ENCODE measurements at places on chromosomes 6 and 20. TPM values are rescaled to one million over a fixed set of nuclear protein-coding genes. Genes with fewer than 3 reads are reported as not detected.

- DNase-seq = no peak
- peaks cover 8% of the 10 kb centered on the region for H3K27me3 ChIP-seq
- no peaks in the 10 kb centered on the region for H3K4me1 ChIP-seq
- no peak overlapping the region for H3K4me3 ChIP-seq
- H3K27ac ChIP-seq = no peak overlapping the region
- H3K36me3 ChIP-seq = no peaks in the 10 kb centered on the region
Measured at GRCh38 chr6:52612336-52613054, 35.6 kb upstream of the TRAM2 start.

DNA sequence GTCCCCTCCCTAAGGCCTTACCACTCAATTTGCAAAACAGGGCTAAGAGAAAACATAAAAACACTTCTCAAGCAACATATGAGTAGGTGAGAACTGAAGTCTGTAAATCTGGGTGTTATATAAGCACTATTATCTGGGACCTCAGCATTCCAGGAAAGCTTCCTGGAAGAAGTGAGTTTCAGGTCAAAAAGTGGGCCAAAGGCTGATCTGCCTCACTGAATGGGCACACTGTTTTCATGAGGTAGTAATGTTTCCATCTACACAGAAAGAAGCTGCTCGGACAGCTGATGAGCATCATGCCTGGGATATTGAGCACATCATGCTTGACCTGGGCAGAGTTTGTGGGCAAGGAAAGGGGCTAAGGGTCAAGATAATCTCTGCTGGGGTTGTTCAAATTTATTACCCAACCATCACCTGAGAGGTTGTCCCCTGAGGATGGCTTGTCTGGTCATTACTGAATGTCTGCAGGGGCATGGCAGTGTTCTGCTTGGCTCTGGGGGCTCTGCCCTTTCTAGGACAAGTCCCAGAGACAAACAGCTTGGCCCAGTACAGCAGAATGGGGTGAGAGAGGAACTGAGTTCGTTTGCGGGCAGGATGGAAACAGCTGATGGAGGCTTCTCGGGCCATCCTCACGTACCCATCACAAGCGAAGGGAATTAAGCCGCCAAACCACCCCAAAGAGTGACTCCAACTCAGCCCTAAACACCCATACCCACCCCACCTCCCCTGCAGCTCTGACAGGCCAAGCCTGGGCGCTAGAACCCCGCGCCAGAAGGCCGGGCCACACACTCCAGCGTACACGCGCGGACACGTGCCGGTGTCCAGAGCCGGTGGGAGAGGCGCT, 1.2 kb upstream of the SYNJ2 start:
- peak; percentile 47 for DNase-seq
- peaks cover 3% of the 10 kb centered on the region for H3K36me3 ChIP-seq
- peak overlapping the region; percentile 70 for H3K27ac ChIP-seq
- H3K4me1 ChIP-seq = peaks cover 42% of the 10 kb centered on the region

The RPS6KA2 gene
- total RNA-seq = 9.3 TPM

DNA sequence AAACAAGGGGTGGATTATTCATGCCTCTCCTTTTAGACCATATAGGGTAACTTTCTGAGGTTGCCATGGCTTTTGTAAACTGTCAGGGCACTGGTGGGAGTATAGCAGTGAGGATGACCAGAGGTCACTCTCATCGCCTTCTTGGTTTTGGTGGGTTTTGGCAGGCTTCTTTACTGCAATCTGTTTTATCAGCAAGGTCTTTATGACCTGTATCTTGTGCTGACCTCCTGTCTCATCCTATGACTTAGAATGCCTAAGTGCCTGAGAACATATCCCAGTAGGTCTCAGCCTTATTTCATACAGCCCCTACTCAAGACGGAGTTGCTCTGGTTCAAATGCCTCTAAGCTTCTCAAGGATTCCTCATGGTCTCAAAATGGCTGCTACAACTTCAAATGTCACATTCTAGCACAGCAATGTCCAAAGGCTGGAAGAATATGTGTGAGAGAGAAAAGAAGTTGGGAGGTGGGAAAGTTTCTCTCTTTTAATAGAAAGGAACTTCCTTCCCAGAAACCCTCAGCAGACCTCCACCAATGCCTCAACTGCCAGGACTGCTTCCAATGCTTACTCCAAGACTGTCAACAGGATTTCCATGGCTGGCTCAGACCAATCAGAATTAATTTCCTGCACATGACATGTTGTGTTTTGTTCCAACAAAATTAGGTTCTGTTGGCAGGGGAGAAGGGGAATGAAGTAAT, 46.6 kb upstream of the SLC9A8 start:
- H3K27ac ChIP-seq = no peak overlapping the region
- H3K36me3 ChIP-seq = no peaks in the 10 kb centered on the region
- peaks cover 55% of the 10 kb centered on the region for H3K27me3 ChIP-seq
- H3K4me1 ChIP-seq = peaks cover 16% of the 10 kb centered on the region
- DNase-seq = no peak

DNA sequence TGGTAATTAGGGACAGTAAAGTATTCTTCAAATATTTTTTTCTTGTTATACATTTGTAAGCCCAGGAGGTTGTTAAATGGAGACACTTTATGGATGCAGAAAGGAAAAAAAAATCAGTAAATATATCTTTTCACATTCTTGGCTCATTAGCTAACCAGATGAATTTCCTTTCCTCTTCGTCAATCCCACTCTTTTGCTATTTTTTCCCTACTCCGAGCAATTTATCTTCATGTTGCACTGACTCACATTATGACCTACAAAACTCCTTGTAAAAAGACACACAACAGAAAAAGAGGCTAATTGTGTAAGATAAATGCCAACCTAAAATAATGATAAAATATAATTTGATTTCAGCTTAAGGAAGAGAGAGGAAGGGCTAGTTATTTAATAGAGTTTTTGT, 472.9 kb upstream of the ZNF337 start:
- no peak overlapping the region for H3K4me3 ChIP-seq
- H3K27me3 ChIP-seq = peaks cover 3% of the 10 kb centered on the region
- DNase-seq = no peak
- H3K36me3 ChIP-seq = no peaks in the 10 kb centered on the region
- H3K4me1 ChIP-seq = no peaks in the 10 kb centered on the region

The WFDC10B gene
- total RNA-seq = not detected

The TNNC2 gene
- not detected for total RNA-seq

GRCh38 chr20:595330-596308, 14.5 kb downstream of the TCF15 start:
- no peak for DNase-seq
- H3K36me3 ChIP-seq = no peaks in the 10 kb centered on the region
- H3K4me3 ChIP-seq = no peak overlapping the region
- no peak overlapping the region for H3K27ac ChIP-seq

DNA sequence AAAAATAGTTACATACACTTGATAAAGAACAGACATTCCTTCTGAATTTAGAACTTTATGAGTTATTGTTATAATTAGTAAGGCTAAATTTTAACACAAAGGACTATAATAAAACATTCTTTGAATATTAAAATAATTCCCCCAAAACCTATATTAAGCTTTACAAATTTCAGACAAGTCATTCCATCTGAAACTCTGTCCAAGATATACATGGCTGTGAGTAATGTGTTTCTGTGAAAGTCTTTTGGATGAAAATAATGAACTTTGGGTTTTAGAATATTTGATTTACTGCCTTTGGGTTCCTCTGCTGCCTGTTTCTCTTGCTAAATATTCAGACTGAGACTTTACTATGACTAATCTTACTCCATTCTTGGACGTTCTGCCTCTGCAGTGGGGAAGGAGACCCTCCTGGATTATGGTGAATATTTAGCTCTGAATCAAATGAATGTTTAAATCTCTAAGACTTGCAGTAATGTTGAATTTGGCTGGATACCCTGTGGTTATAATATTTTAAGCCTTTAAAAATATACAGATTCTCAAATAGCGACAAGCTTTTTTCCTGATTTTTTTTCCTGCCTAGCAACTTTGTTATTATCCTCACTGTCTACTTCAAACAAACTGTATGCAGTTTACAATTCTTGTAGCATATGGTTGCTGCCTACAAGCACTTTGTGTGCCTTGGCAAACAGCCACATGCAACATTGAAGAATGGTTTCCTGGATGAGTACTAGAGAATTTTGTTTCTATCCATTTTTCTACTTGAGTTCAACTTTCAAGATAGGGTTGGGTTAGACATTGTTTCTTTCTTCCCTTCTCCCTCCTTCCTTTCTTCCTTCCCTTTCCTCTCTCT, 51.4 kb downstream of the TXLNB start:
- no peaks in the 10 kb centered on the region for H3K36me3 ChIP-seq
- no peak overlapping the region for H3K4me3 ChIP-seq
- no peaks in the 10 kb centered on the region for H3K27me3 ChIP-seq
- no peak overlapping the region for H3K27ac ChIP-seq
- DNase-seq = no peak
- H3K4me1 ChIP-seq = peaks cover 5% of the 10 kb centered on the region

DNA sequence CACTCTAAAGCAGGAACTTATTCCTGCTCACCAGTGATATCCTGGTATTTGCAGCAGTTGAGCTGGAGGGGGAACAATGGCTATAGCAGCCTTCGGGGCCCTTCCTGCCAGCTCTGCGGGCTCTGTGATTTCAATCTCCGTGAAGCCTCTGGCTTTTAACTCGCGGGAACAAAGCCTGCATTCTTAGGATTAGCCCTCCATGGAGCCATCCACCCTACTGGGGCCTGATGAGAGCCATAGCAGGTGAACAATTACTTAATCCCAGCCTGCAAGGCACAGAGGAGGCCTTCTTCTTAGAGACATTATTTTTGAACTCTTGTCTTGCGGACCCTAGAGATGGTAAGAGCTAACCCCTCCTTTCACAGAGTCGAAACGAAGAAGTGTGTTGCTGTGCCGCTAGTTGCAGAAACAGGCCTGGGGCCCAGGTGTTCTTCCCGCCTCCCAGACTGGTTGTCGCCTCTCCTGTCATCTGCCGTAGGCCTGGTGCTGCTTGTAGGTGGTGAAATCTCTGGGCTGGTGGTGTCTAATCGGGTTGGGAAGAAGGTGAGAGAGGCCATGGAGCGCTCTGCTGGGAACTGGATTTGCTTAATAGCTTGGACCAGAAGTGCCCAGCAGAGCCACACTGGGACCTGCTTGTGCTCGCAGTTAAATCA, 9.7 kb downstream of the GHRH start:
- no peak overlapping the region for H3K4me3 ChIP-seq
- no peak for DNase-seq
- H3K27me3 ChIP-seq = peaks cover 2% of the 10 kb centered on the region
- peaks cover 2% of the 10 kb centered on the region for H3K36me3 ChIP-seq
- no peak overlapping the region for H3K27ac ChIP-seq
- no peaks in the 10 kb centered on the region for H3K4me1 ChIP-seq

DNA sequence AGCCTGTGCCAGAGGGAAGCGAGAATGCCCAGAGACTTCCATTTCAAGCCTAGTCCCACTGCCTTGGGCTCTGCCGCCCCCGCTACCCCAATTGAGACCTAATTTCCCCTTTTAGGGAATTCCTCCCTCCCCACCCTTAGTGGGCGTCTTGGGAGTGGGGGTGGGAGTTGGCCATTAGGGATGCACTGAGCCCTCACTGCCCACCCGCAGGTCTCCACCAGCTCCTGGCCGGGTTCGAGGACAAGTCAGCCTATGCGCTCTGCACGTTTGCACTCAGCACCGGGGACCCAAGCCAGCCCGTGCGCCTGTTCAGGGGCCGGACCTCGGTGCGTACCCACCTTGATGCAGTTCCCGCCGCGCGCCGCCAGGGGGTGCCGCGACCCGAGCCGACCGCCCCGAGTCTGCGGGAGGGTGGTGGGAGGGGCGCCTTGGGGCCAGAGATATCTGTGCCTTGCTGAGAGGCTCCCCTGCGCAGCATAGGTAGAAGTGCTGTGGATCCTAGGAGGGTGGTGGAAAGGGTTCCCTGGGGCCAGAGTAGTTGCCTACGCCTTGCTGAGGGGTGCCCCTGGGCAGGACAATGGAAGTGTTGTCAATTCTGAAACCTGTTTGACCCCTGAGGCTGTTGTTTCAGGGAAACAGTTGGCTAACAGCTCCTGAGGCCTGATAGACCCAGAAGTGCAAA, 9.2 kb downstream of the ITPA start:
- DNase-seq = peak; percentile 86
- H3K4me3 ChIP-seq = no peak overlapping the region
- H3K36me3 ChIP-seq = peaks cover 33% of the 10 kb centered on the region
- H3K27ac ChIP-seq = no peak overlapping the region
- H3K4me1 ChIP-seq = peaks cover 14% of the 10 kb centered on the region

DNA sequence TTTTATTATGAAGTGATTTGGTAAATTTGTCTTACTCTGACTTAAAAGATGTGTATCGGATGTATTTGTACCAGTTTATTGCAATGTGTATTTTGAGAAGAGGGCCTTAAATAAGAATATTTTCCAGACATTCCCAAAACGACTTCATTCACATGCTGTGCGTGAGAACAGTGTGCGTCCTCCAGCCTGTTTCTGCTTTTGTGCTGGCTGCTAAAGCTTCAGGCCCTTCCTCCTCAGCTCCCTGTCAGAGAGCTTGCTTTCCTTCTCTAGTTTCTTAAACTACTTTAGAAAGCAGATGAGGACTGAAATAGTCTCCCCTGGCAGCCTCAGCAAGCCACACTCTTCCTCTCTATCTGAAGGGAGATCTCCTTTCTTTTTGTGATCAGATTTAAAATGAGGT, 157.8 kb downstream of the SAMD5 start:
- H3K4me3 ChIP-seq = no peak overlapping the region
- no peak overlapping the region for H3K27ac ChIP-seq
- peaks cover 1% of the 10 kb centered on the region for H3K27me3 ChIP-seq
- H3K4me1 ChIP-seq = no peaks in the 10 kb centered on the region

DNA sequence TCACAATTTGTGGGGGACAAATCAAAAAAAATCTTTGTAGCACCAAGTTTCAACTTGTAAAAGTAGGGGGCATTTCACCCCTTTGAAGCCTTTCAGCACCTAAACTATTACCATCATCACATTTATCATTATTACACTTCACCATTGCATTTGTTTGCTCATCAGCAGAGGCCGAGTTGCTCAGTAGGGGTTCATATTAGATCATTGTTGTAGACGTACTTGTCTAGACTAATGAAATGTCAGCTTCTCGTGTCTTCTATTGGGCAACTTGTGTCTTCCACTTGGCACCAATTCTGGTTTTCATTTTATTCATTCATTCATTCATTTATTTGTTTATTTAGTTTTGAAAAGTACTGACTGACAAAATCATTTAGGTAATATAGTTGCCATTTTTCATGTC, 338.3 kb upstream of the KCNQ5 start:
- no peaks in the 10 kb centered on the region for H3K27me3 ChIP-seq
- DNase-seq = no peak
- no peak overlapping the region for H3K27ac ChIP-seq

GRCh38 chr6:157550114-157550989, 169.4 kb downstream of the ZDHHC14 start:
- H3K27ac ChIP-seq = peak overlapping the region; percentile 52
- DNase-seq = peak; percentile 63
- H3K36me3 ChIP-seq = peaks cover 2% of the 10 kb centered on the region
- H3K27me3 ChIP-seq = peaks cover 2% of the 10 kb centered on the region
- peaks cover 22% of the 10 kb centered on the region for H3K4me1 ChIP-seq

- no peaks in the 10 kb centered on the region for H3K36me3 ChIP-seq
- H3K27me3 ChIP-seq = peaks cover 8% of the 10 kb centered on the region
- peaks cover 15% of the 10 kb centered on the region for H3K4me1 ChIP-seq
- peak; percentile 73 for DNase-seq
- no peak overlapping the region for H3K4me3 ChIP-seq
Measured at GRCh38 chr6:105601541-105602236, 198.8 kb upstream of the PREP start.

- H3K27ac ChIP-seq = no peak overlapping the region
- no peak for DNase-seq
- H3K27me3 ChIP-seq = peaks cover 35% of the 10 kb centered on the region
- no peaks in the 10 kb centered on the region for H3K36me3 ChIP-seq
- H3K4me1 ChIP-seq = no peaks in the 10 kb centered on the region
- no peak overlapping the region for H3K4me3 ChIP-seq
Measured at GRCh38 chr6:1422290-1422689, 32.9 kb downstream of the FOXF2 start.
